ENCODE measurements at places on chromosomes 13 and 19.

DNA sequence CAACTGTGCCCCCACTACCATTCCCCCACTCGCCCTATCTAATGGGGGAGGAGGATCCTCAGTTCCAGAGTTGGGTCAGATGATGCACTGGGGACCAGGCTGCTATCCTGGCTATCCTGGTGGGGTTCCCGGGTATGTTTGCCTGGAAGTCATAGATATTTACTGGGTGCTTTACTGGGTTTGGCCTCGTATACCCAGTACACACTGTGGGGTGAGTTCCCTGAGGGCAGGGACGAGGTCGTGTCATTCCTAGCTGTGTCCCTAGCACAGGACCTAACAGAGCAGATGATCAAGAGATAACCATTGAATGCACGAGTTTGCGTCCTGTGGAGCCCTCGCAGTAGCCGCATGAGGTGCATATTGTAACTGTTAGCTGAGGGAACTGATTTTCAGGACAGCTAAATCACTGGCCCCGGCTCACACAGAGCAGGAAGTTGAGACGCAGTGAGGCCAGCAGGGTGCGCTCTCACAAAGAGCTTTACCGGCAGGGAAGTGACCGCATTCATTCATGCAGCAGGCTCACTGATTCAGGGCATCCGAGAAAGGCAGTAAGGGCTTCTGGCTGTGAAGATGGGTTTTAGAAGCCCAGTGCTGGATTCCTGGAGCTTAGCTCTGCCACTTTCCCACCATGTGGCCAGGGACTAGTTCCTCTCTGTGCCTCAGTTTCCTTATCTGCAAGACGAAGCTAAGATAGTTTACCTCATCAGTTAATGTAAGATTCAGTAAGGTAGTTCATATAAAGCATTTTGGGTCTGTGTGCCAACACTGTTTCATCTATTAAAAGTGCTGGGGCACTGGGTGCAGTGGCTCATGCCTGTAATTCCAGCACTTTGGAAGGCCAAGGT is 6.0 kb downstream of the RUVBL2 start:
- DNase-seq: peak; percentile 73

DNA sequence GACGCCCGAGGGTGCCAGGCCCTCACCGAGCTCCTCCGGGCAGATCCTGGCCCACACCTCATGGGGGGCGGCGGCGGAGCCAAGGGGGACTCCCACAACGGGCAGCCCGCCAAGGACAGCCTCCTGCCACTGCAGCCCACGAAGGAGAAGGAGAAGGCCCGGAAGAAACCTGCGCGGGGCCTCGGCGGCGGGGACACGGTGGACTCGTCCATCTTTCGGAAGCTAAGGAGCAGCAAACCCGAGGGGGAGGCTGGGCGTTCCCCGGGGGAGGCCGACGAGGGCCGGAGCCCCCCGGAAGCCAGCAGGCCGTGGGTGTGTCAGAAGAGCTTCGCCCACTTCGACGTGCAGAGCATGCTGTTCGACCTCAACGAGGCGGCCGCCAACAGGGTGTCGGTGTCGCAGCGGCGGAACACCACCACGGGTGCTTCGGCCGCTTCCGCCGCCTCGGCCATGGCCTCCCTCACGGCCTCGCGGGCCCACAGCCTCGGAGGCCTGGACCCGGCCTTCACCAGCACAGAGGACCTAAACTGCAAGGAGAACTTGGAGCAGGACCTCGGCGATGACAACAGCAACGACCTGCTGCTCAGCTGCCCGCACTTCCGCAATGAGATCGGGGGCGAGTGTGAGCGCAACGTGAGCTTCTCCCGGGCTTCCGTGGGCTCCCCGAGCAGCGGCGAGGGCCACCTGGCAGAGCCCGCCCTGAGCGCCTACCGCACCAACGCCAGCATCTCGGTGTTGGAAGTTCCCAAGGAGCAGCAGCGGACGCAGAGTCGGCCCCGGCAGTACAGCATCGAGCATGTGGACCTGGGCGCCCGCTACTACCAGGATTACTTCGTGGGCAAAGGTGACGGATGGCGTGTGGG is 141.5 kb downstream of the DPF1 start:
- DNase-seq: no peak

DNA sequence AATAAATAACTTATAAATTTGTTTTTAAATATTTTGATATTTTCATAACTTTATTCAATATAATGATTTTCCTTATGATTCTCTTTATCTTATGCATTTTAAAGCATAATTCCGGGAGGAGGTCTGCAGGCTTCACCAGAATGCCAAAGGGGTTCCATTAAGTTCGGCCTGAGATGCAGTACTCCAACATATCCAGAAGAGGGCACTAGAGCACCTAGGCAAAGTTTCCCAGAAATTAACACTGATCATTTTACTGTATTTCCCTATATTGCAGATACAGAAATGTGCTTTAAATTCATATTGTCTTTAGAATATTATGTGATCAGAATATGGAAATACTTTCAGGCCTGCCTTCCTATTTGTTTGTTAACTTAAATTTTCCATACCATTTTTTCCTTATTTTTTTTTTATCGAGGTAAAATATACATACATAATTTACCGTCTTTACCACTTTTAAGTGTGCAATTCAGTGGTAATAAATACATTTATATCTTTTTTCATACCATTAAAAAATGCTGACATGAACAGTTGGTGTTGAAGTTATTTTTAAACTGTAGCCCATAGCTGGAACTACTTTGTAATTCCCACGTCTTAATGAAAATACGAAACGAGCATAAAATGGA is 58.9 kb upstream of the TM9SF2 start:
- peak; percentile 56 for DNase-seq

GRCh38 chr19:28492621-28493020 is 720.3 kb downstream of the UQCRFS1 start:
- no peak for DNase-seq

DNA sequence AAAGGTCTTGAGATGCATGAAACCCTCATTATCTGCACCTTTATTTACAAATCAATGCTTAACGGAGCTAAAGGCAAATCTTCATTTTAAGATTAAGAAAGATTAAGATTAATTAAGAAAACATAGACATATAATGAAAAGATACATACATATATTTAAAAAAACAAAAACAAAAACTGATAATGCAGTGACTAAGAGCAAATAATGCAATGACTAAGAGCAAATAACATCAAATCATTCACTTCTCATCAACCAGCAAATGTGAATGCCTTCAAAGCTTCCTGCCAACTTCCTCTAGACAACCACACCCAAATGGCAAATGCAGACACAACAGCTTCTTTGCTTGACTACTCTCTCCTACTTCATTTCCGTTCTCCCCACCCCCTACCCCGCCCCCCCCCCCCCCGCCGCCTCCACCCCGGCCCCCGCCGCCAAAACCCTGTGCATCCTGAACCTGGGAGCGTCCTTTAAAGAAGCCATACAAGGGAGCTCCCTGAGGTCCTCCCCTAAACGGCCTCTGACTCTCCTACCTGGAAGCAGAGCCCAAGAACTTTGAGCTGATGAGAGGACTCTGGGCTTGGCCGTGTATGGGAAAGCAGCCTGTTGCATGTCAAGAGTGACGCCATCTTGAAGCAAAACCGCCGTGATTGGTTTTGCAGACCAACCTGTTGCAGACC is 24.5 kb downstream of the TEX101 start:
- no peak for DNase-seq

- peak; percentile 33 for DNase-seq
Measured at GRCh38 chr19:19110410-19111135, 27.7 kb downstream of the TMEM161A start.

DNA sequence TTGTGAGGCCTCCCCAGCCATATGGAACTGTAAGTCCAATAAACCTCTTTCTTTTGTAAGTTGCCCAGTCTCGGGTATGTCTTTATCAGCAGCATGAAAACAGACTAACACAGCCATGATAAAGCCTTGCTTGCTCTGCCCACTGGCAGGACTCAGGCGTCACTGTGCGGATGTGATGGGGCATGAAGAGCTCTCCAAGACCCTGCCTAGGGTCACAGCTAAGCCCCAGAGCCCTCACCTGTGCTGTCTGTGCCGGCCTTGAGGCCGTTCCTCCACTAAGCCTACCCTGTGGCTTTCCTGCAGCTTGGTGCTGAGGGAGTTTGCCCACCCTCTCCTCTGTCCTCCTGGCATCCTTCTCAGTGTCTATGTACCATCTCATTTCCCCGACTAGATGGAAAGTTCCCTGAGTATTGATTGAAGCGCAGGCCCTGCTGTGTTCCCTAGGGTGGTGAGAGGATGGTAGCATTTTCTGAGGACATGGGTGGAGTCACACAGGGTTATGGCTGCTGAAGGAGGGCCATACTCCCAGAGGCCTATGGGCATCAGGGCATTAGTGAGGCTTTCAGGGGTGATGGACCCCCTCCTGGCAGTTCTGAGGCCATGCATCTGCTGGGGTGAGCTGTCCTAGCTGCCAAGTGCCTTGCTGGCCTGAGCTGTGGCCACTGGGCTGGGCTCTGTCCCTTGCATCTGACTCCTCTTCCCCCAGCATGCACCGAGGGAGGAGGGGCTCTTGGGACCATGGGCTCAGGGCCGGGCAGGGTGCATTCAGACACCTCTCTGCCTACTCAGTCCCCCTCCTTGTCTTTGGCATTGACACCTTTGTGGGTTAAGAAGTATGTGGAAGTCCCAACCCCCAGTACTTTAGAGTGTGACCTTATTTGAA is 75.3 kb downstream of the TEX29 start:
- no peak for DNase-seq

DNA sequence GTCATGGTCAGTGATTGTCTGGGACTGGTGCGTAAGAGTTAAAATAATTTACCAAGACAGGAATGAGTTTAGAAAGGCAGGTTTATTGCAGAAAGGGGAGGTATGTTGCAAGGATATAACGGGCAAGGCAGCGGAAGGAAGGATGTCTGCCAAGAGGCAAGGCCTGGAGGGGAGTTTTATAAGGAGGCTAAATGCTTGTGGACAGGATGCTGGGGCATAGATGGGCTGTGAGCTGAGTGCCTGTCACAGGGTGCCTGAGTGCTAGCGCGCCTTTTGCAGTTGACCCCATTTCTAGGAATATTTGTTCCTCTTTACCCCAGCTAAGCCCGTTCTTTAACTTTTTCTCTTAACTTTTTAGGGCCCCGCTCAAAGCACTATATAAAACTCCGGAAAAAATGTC is 58.7 kb downstream of the TEX26 start:
- no peak for DNase-seq

DNA sequence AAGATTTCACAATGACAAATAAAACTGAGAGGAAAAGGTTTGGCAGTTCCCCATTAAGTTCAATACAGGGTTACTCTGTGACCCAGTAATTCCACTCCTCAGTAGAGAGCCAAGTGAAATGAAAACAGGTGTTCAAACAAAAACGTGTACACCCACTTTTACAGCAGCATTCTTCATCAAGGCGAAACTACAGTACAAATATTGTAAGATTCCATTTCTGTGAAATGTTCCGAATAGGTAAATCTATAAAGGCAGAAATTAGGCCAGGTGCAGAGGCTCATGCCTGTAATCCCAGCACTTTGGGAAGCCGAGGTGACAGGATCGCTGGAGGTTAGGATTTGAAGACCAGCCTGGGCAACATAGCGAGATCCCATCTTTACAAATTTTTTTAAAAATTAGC is 8.9 kb upstream of the GDF15 start:
- DNase-seq: no peak

DNA sequence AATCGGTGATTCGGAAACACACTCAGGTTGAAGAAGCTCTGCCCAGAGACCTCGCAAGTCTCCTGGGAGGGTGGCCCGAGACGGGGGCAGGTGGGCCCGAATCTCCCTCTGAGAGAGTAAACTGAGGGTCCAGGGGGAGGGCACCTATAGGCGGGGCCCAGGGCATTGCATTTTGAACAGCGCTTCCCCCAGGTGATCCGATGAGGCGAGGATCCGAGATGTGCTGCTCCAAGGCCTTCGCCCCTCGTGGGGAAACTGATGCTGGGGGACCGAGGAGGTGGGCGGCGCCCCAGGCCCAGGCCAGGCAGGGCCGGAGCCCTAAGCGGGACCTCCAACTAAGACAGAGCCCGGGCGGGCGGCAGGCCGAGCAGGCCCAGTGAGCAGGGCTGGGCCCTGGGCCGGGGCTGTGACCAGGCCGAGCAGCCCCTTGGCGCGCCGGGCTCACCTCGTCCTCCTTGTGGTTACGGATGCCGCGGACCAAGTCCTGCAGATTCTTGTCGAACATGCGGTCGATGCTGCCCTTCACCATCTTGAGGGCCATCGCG is 500 bp downstream of the AP3D1 start:
- DNase-seq: peak; percentile 35

GRCh38 chr19:29855087-29855486 is 43.3 kb downstream of the CCNE1 start:
- no peak for DNase-seq

DNA sequence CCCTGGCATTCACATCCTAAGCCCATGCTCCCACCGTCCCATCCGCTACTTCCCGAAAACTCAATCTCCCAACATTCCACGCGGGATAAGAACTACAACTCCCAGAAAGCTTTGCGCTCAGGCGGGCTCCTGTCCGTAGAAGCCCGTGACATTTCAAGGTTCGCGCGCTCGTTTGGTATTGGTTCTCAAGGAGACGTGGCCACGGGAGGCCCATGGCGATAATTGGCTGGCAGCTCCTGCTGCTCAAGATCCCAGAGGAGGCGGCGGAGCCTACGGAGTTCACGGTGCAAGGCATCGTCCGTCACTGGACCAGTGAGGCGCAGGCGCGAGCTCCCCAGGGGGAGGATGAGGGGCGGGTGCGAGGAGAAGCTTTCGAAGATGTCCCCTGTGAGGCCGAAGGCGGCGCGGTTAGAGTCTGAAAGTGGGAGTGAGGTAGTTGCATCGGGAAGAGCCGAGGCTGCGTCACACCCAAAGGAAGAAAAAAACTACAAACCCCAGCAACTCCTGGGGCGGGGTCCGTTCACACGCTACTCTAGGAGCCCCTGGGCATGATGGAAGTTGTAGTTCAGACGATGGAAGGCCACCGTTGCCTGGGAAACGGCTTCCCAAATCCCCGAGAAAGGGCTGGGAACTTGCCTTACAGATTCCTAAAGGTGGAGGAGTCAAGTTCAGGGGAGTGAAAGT is 1.2 kb upstream of the MAMSTR start:
- DNase-seq: peak; percentile 93

- no peak for DNase-seq
Measured at GRCh38 chr13:76439546-76439945, 446.7 kb downstream of the KCTD12 start.

GRCh38 chr13:35164324-35164932 is 222.4 kb downstream of the NBEA start:
- no peak for DNase-seq

GRCh38 chr13:32471187-32471922 is 43.4 kb upstream of the N4BP2L1 start:
- DNase-seq: no peak

DNA sequence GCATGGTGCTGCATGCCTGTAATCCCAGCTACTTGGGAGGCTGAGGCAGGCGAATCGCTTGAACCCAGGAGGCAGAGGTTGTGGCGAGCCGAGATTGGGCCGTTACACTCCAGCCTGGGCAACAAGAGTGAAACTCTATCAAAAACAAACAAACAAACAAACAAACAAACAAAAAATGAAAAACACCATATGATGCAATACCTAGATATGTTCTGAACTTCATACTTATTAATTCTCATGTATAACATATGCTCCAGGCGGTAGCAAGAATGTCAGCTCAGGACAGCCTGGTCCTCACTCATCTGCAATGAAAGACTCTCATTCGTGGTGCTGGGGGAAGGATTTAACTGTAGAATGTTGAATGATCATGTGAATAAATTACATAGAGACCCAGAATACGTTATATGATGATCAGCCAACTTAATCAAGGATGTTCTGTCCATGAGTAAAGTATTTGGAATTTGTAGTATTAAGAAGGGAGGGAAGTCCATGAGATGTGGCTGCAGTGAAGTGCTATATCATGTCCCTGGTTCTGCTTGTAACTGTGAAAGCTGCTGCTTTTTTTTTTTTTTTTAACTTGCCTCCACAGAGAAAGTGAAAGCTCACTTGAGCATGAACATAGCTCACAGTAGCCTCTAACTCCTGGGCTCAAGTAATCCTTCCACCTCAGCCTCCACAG is 206.8 kb downstream of the UQCRFS1 start:
- no peak for DNase-seq

- DNase-seq: no peak
Measured at GRCh38 chr19:35522745-35523327, 5.3 kb downstream of the SBSN start.
